NCI-H510A (cell line): ENCODE measurements at places on chromosomes 2 and 18.
A peak's percentile ranks its signal among the peaks of the same experiment; 100 is the strongest.

- DNase-seq, result no peak
These were observed 196.0 kb downstream of the ZEB2 start for GRCh38 chr2:144323946-144324345.

DNA sequence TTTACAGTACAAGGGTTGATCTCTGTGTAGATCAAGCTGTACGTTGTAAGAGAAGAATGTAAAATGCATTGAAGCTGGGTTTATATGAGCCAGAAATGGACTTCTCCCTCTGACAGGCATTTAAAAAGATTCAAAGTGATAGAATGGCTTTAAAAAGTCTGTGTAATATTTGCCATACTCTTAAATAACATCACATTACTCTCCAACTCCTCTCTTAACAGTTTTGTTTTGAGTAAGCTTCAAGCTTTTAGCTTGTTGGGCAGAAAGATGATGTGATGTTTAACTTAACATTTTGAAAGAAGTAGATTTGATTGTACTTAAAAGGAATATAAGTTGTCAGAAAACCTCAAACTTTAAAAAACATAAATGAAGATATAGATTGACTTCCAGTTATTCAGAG, 72.2 kb downstream of the COX7A2L start:
- no peak for DNase-seq

GRCh38 chr18:79982736-79983135, 5.6 kb downstream of the TXNL4A start:
- DNase-seq, result no peak

DNA sequence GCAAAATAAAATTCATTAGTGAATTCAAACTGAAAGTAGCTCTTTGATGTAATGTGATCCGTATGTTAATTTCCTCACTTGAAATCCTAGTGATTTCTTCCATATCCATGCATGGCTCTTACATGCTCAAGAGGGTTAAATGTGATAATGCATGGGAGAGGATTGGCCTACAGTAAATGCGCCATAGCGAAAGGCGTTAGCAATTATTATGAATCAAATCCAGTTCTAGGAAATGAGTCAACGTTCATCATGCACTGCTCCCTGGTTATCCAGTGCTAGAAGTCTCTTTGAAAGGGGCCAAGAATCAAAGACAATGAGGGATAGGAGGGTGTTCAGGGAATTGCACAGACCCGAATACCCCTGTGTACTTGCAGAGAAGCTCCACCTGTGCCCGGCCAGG, 101.4 kb upstream of the RASGRP3 start:
- no peak for DNase-seq

- DNase-seq, result peak; percentile 24
These were observed 769.7 kb downstream of the LRRTM4 start for GRCh38 chr2:76752506-76752905.

GRCh38 chr2:23244617-23245016, 140.4 kb upstream of the KLHL29 start:
- DNase-seq, result no peak

DNA sequence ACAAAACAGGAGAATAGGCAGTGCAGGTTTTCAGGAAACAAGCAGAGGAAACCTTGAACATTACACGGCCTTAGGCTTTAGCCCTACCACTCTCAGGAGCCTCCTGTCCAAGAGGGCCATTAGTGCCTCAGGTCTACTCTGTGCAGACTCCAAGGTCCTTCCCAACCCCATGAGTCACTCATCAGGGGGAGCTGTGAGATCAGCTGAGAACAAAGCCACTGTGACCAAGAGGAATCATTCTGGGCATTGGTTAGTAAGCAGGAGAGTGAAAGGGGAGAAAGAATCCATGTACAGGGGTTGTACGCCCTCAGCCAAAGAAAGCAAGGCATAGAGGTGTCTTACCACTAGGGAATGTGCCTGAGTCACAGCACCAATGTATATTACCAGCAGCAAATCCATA, 680.3 kb downstream of the DPP10 start:
- no peak for DNase-seq

GRCh38 chr18:56112984-56113383, 525.0 kb upstream of the TCF4 start:
- no peak for DNase-seq

- no peak for DNase-seq
These were observed 327.1 kb downstream of the GALNT13 start for GRCh38 chr2:154198866-154199265.

DNA sequence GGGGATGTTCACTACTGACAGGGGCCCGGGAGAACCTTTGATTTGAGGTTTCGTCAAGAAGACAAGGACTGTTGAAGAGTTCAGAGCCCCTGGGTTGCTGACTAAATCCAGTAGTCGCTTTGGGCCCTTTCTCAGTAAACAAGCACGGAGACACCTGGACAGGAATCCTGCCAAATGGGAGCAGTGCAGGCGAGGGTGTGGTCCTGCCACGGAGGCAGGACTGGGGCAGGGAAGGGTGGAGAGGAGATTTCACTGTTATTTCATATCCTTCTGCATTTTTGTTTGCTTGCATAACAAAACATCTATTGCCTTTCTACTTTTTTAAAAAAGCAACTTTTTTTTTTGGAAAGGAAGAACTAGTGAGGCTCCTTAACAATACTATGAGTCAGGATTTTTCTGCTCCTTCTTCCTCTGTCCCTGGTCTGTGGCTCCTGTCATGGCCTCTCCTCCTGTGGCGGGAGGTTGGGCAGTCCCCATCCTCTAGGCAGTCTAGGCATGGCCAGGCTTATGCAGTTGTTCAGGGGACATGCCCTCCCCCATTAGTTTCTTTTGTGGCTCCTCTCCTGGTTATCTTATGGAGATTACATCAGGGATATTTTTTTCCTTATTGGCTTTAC, 57.7 kb downstream of the ARHGEF4 start:
- no peak for DNase-seq

DNA sequence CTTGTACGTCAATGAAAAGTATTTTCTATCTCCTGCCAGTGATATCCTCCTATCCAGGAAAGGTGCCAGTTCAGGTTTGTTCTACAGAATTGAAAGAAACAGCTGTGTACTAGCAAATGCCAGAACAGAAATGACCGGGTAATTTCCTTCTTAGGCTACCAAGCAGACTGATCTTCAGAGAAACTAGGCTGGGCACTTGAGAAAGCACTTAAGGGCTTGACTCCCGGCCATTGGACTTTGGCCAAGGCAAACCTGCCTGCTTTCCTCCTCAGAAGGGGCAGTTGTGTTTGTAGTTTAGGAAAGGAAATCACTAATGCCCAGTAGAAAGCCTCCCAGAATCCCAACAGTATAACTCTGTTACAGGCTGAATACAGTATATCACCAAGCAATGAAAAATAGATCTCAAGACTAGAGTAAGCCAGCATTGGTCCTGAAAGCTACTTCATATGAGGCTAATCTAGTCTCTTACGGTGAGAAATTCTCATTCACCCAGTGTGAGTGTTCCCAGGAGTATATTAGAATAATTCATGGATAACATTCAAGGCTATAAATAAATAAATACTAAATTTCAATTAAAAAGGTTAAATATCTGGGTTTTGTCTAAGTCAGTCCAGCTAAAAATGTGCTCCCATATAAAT, 43.0 kb upstream of the COL5A2 start:
- no peak for DNase-seq

DNA sequence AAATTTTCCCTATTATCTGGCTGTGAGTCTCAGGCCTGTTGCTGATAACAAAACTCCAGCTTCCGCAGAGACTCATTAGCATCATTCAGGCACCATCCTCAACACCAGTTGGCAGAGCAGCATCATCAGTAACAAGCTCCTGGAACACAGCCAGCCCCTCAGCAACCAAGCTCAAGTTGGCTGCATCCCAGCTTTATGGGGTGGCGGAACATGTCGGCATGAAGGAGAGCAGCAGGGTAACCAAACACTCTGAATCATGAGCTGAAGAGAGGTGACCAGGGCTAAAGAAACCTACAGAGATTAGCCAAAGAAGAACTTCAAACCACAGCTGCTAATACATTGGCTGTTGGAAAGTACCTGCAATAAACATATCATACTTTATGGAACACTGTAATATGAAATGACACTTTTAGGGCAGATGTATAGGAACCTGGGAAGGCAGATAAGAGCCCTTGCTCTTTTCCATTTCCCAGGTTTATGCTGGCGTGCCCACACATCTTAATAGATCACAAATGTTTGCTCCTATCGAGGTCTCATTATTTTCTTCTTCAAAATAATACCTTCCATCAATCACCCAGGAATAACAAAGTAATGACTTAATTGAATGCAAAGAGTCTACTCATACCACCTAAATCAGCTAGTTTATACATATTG, 63.8 kb downstream of the PDE11A start:
- peak; percentile 98 for DNase-seq

DNA sequence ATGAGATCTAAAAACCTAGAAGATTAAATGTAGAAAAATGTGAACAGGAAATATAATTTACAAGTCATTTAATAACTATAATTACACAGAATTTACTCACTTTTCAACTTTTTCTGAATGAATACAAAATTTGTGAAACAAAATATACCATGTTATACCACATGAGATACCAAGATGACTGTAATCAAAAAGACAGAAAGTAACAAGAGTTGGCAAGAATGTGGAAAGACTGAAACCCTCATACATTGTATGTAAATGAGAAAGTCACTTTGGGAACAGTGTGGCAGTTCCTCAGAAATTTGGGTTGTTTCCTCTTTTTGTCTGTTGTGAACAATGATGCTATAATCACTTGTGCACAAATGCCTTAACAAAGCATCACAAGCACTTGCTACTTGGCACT, 145.4 kb upstream of the ZNF804A start:
- no peak for DNase-seq

GRCh38 chr2:79782576-79783452, 270.0 kb downstream of the CTNNA2 start:
- DNase-seq, result no peak

DNA sequence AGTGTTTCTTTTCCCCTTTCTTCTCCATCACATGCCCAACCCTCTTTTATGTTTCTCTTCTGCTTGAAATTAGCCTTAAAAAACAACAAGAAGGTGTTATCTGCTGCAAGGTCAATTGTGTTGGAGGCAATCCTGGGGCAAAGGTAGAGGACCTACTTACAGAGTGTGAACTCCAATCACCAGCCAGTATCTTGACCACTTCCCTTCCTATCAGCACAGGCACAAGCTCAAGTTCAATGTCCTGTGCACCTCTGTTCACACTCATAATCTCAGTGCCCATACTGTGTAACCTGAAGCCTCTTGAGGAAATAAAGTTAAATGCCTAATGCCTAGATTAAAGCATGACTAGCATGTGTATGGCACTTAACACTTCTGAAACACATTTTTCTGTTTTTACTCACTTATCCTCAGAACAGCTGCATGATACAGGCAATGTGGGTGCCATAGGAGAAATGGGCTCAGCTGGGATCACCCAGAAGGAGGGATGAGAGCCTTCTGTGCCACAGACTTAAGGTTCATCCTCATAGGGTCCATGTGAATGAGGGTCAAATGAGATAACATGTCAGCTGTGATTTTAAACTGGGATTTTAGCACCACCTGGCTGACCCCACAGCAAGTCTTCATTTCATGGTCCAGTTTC, 701.5 kb downstream of the BCL11A start:
- no peak for DNase-seq
